Fibroblast of skin of right biceps (primary cell): ENCODE measurements at places on chromosomes 4 and X.

GRCh38 chrX:42242004-42242403, 318.6 kb upstream of the CASK start:
- no peak for DNase-seq

GRCh38 chr4:184267673-184268583, 50.3 kb upstream of the ENPP6 start:
- DNase-seq: peak; percentile 93

GRCh38 chrX:153775293-153776119, 5.3 kb upstream of the SRPK3 start:
- no peak for DNase-seq

DNA sequence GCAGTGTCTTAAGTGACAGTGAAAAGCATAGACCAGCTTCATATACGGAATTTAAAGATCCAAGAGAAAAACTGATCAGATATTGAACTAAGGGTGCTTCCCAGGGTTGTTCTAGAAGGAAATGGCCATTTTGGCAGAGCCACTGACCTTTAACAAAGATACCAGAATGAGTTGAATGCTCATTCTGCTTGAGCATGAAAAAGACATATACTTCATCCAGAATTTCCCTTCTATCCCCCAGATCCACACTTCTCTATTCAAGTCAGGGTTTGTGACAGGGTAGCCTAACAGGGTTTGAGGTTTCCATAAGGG, 45.6 kb upstream of the FAM9C start:
- DNase-seq: no peak

DNA sequence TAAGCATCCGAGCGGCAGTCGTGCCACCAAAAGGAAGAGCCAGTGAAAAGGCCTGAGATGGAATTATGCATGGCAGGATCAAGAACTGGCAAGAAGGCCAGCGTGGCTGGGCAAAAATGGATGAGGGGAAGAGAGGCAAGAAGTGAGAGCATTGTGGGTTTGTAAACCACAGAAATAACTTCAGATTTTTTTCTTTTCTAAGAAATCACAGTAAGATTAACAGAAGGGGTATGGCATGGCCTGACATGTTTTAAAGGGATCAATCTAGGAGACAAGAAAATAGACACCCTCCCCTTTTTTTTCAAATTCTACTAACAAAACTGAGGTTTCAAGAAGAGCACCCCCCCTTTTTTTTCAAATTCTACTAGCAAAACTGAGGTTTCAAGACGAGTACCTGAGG, 82.5 kb downstream of the BMP3 start:
- DNase-seq: no peak

DNA sequence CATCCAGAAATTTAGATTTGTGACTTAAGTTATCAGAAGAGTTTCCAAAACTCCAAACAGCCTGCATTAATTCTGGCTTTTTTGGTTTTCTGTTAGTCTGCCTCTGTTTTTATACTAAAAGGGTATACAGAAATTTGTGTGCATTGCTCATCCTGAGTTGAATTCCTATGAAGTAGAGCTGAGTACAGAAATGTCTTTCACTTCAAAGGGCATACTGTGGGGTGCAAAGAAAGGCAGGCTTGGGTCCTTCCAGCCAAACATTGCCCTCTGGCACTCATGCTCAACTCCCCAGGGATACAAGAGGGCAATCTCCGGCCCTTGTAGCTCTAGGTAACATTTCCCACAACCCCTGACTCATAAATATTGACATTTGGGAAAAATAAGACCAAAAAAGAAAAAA, 27.6 kb upstream of the TMEM184C start:
- DNase-seq: no peak

- DNase-seq: peak; percentile 60
Measured at GRCh38 chr4:106569146-106570031, 200.8 kb upstream of the GIMD1 start.

- peak; percentile 10 for DNase-seq
Measured at GRCh38 chr4:167722487-167722808, 369.9 kb upstream of the ANXA10 start.

DNA sequence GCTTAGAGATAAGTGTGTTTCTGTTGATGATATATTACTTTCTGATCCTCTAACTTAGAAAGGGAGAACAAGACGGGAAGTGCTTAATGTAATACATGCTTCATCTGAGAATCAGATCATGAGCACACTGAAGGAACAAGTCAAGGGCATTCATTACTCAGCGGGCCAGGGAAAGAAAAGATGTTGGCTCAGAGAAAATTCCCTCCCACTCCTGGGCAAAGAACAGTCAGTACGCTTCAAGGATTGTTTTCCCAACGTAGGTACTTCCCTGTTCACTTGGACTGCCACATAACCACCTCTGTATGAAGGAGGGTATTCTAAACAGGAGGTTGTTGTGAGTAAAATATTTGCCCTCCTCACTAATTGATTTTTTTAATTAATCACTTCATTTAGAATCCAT, 374.5 kb upstream of the FMR1 start:
- no peak for DNase-seq

DNA sequence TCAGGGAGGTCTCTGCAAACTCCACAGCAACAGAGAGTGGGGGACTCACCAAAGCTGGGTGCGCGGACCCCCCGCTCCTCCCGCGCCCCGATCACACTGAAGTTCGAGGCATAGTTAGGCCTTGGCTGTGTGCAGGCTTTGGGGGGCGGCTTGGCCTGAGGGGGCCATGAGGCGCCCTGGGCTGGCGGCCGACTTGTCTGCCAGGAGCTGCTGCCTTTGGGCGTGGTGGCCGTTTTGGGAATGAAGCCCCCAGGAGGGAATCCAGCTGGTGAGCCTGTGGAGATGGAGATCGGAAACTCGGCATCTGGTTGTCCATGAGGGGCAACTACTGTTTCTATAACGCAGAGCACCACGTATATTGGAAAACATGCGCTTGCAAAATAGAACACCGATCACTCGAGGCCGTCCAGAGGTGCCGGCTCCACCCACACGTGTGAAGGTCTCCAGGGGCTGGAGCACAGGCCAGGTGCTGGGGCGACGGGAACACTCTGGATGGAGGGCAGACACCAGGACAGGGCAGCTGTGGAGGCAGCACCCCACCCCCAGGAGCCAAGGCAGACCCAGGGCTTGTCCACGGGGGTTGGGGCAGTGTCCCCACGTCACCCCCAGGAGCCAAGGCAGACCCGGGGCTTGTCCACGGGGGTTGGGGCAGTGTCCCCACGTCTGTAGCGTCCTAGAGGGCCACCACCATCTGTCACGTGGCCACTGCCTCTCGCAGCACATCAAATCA, 25.9 kb upstream of the CPLX1 start:
- DNase-seq: no peak

- no peak for DNase-seq
Measured at GRCh38 chrX:14084466-14084865, 54.8 kb upstream of the GEMIN8 start.

DNA sequence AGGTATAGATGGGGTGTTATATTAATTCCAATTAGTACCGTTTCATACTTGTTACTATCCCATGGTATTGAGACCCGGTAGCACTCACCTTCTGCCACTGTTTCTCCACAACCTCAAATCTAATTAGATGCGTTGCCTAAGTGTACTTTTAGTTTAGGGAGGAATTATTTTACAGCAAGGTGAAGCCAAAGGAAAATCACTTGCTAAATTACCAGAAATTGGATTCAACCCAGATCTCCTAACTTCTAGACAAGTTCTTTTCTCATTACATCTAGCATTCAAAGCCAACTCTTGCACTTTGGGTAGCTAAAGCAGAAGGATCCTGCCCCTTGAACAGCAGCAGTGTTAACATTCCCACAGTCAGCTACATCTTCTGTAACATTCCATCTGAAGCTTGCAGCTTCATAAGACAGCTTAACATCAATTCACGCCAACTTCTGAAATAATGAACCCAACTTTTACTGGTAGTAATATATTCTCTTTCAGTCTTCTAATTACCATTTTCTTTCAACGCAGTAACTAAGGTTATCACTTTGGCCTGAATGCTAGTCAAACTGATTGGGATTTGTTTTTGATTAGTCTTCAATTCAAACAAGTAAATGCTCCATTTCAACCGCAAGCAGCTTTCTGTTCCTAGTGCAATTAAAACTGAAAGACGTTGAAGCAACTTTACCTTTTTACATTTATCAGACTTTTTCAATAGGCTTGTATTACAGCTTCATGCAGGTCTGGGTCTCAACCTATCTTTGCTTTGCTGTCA, 934 bp upstream of the SEC31A start:
- peak; percentile 19 for DNase-seq

GRCh38 chr4:88350786-88351185, 27.9 kb upstream of the HERC6 start:
- DNase-seq: no peak
